Hematopoietic multipotent progenitor cell treated with erythropoietin and hydrocortisone succinate and interleukin-3 and kit ligand, for 6 days (in vitro differentiated cells): ENCODE measurements at places on chromosomes 1 and 21.

GRCh38 chr1:46364612-46365011 lies 24.0 kb downstream of the NSUN4 start:
- DNase-seq = no peak

- no peak for DNase-seq
Measured at GRCh38 chr1:155968670-155969069, 9.7 kb downstream of the ARHGEF2 start.

DNA sequence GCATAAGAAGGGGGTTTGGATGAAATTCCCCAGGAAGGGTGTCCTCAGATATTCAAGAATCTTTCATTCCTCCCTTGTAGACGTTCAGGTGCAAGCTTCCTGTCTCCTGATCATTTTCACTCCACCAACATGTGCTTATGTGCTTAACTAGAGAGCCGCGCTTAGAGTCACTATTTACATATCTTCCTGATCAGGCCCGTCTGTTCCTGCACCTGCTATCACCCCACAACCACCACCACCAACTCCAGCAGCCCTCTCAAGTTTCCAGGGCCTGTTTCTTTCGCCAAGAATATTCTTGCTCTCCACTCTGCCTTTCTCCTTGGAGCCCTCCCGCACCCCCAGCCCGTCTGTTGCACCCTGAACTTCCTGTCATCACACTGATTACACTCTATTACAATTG lies 113.4 kb downstream of the SPSB1 start:
- peak; percentile 68 for DNase-seq

- no peak for DNase-seq
Measured at GRCh38 chr1:168031198-168031597, 94.3 kb upstream of the MPC2 start.

- no peak for DNase-seq
Measured at GRCh38 chr1:215544566-215544965, 22.5 kb upstream of the KCTD3 start.

DNA sequence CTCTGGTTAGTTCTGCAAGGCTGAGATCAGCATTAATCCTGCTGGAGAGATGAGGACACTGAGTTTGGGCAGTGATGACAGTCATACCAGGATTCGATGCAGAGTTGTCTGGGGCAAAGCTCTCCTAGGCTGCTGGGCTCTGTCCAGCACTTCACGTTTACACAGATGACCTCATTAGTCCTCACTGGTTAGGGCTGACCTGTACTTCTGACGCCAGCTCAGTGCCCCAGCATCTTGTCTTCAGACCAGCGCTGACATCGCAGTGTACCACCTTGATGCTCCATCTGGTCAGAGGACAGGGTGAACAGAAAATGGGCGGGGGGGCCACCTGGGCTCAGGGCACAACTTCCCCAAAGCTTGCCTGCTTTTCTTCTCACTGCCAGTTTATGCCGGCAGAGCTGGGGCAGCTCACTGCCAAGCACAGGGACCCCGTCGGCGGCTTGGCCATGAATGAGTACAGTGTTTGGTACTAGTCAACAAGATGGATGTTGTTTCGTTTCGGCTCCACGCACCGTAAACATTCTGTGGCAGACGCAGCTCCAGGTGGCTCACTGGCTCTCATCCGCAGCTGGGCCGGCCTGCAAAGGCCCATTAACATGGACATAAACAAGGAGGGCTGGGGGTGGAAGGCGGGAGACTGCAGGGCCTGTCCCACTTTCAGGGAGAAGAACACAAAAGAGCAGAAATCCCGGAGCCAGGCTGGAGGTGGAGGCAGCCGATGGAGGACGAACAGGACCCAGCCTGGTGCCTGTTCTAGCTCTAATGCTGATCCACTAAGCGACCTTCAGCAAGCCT lies 118.7 kb downstream of the GLIS1 start:
- DNase-seq = no peak

DNA sequence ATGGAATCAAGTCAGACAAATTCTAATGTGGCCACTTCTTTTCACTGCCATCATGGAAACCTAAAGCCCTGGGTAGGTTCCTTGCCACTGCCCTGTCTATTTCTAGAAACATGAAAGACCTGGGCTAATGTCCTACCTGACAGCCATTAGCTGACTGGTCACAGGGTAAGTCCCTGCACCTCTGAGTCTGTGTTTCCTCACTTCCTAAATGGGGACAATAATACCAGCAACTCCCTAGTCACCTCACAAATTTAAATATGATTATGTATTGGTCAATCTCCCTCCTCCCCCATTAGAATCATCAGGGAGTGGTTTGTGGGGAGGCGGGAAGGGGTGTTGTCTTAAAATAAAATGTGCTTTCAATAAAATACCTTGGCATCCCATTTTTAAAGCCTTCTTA lies 2.2 kb downstream of the CREG1 start:
- peak; percentile 85 for DNase-seq

DNA sequence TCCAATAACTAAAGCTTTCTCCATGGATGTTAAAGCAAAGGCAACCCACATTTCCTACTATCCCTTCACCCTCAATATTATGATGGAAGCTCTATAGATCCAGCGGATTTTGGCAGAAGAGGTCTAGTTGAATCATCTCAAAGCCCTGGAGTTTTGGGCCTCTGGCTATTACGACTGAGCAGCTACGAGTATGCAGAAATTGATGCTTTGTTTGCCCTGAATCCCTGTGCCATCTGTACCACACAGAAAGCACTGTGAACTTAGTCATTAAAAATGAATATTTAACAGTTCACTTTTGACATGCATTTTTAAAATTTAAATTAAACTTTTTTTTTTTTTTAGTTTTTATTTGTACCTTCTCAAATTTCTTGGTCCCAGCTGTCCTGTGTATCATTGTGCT lies 705.4 kb upstream of the PTBP2 start:
- DNase-seq = no peak

GRCh38 chr1:179599623-179600249 lies 8.1 kb downstream of the TDRD5 start:
- peak; percentile 55 for DNase-seq

GRCh38 chr21:42818328-42818749 lies 61.0 kb downstream of the WDR4 start:
- DNase-seq = peak; percentile 73

DNA sequence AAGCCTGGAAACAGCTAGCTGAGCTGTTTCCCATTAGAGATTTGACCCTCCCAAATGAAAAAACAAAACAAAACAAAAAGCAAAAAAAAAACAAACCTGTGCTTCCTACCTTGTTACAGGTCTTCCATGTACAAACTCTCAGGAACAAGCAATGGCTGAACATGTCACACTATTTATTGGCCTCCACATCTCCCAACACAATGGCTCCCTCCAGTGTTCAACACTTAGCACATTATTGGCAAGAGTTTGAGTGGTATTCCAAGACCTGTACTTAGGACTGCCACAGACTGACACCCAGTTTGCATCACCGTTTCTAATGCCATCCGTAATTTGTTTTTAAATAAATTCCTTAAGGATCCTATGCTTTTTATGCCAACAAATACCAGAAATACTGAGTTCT lies 195.0 kb upstream of the OLFM3 start:
- peak; percentile 64 for DNase-seq

- no peak for DNase-seq
Measured at GRCh38 chr1:184753117-184753516, 1.5 kb downstream of the EDEM3 start.

DNA sequence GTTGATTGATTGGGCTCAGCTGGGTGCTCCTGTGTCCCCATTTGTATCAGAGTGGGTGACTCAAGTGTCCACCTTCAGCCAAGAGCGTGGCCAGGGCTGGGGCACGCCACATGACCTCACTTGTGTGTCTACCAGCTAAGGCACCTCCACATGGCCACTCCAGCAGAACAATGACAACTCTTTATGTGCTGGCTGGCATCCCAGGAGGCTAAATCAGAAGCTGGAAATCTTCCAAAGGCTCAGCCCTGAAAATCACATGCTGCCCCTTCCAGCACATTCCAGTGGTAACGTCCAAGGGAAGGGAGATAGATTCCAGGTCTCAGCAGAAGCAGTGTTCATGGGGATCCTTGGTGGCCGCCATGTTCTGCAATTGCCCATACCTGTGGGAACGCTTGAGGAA lies 585.5 kb downstream of the AJAP1 start:
- no peak for DNase-seq

- peak; percentile 55 for DNase-seq
Measured at GRCh38 chr1:112674986-112675727, 698 bp downstream of the MOV10 start.

- no peak for DNase-seq
Measured at GRCh38 chr21:34229353-34229752, 134.5 kb upstream of the KCNE2 start.

- DNase-seq = peak; percentile 70
Measured at GRCh38 chr1:1891349-1892078, 627 bp upstream of the GNB1 start.

DNA sequence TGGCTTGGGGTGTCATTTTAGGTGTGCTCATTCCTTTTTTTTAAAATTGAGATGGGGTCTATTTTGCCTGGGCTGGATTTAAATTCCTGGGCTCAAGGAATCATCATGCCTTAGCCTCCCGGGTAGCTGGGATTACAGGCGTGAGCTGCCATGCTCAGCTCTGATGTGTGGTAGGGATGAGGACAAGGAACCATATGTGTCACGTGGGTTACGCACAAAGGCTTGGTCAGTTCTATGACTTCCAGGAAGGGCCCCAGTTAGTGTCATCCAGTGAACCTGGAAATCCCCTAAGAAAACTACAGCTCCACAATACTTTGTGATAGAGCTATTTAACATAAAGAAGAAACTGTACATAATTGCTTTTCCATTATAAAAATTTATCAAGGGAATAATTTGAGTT lies 6.7 kb upstream of the METTL25B start:
- no peak for DNase-seq

DNA sequence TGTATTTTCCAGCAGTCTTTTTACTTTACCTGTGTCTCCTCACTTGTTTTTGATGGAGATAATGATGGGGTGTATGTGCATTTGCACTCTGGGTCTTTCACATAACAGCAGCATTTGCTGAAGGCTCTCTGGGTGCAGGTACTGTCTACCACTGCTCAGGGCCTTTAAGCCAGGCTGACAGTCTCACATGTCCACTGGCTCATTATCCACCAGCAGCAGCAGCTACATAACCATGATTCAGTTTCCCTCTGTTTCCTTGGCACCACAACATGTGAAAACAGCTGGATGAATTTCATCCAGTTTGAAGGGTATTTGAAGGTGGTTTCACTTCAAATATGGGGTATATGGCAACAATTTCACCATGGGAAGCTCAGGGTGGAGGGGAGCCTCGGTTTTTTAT lies 41.2 kb upstream of the ROR1 start:
- DNase-seq = no peak

- DNase-seq = no peak
Measured at GRCh38 chr1:46543382-46543760, 8.1 kb downstream of the KNCN start.

- no peak for DNase-seq
Measured at GRCh38 chr1:32958827-32959226, 5.8 kb downstream of the RNF19B start.

DNA sequence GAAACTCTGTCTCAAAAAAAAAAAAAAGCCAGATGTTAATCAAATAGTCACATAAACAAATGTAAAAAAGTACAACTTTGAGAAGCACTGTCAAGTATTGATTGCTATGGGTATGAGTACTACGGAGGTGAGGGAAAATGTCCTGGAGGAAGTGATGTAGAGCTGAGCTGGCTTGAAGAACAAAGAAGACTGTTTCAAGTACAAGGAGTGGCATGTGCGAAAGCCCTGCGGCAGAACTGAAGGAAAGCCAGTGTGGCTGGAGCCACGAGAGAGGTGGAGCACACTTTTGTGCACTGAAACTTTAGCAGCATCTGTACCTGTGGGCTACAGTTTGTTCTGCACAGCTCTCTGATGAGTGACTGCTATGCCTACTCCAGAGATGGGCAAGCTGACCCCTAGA lies 5.4 kb upstream of the RPS6KA1 start:
- DNase-seq = no peak

DNA sequence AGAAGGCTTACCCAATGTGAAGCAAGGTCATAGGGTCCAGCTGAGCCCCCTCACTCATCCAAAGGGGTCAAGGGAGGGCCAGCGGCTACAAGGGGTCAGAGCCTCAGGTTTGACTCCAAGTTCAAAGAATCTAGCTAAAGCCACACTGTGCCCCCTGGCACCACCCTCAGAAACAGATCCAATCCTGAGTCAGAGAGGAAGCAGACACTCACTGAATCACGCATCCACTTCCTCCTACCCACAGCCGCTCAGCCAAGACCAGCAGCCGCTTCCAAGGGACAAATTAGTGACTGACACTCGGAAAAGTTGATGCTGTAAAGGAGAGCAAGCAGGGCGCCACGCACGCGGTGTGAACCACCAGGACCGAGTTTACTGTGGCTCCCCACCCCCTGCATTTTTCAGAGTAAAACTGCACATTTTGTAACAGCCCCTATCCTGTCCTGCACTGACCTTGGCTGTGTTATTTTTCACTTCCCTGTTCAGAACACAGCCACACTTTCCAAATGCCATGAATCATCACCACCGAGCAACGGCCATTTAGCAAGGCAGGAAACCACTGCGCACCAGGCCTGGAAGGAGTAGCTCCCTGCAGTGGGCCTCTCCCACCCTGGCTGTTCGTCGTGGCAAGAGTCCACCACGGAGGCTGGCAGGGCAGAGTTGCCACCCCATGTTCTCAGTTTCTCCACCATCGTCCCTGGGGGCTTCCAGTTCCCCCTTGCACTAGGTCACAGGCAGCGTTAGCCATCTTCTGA lies 147.8 kb downstream of the TOMM20 start:
- peak; percentile 87 for DNase-seq

- no peak for DNase-seq
Measured at GRCh38 chr1:5876094-5876650, 116.1 kb downstream of the NPHP4 start.

DNA sequence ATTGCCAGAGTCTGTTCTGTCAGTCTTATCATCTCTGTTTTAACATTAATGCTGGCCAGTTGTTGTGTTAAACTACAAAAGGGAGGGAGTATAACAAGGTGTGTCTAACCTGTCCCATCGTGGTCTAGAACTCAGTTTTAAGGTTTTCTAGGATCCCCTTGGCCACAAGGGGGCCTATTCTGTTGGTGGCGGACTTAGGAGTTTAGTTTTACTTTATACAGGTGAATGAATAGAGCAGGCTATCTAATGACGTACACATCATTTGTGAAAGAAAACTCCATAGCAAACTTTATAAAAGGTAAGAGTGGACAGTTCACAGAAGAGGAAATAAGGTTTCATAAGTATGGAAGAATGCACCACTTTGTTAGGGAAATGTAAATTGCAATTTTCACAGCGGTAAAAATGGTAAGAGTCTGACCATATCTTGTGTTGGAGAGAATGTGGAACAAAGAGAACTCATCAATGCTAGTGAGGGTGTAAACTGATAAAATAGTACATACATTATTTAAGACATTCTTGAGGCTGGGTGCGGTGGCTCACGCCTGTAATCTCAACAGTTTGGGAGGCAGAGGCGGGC lies 2.5 kb upstream of the ATF6 start:
- peak; percentile 75 for DNase-seq

GRCh38 chr1:229264487-229264886 lies 6.4 kb upstream of the RAB4A start:
- no peak for DNase-seq

- DNase-seq = no peak
Measured at GRCh38 chr1:158119976-158120653, 60.6 kb upstream of the CD1D start.
